ENCODE measurements at places on chromosomes 7 and 10.

DNA sequence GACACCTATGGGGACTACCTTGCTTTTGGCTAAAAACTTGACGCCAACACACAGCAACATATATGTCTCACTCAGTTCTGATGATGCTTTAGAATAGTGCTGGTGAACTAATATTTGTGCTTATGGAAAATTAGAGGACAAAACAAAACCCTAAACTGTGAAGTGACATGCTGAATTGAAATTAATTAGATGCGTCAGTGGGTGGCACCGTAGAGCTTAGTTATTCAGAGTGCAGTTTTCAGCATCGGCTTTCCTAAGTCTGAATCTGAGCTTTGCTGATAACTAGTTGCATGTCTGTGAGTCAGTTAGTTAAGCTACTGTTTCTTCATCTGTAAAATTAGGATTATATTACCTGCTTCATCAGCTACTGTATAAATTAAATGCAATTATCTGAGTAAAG is 245.0 kb upstream of the SORCS1 start:
- peak; percentile 31 for DNase-seq

DNA sequence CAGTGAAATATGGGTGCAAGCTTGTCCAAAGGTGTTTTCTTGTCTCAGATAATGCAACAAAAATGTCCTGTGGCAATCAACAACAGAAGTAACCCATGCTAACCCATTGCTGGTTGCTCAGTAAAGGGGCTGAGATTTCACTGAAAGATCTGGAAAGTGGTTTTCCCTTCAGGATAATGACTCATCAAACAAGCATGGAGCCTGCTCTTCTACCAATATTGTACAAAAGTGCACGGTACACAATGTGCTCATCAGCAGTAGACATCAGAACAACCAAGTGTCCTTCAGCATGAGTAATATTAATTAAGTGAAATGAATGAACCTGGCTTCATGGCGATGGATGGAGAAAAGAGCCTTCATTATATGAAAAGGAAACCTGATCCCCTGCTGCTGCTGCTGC is 287.1 kb upstream of the NEBL start:
- no peak for DNase-seq

- DNase-seq: peak; percentile 82
Observed at GRCh38 chr7:116671681-116672595, at the start of gene MET. Gene MET (plus strand): TSS chr7:116672196. CDS start chr7:116699085, 26,889 bp downstream.

DNA sequence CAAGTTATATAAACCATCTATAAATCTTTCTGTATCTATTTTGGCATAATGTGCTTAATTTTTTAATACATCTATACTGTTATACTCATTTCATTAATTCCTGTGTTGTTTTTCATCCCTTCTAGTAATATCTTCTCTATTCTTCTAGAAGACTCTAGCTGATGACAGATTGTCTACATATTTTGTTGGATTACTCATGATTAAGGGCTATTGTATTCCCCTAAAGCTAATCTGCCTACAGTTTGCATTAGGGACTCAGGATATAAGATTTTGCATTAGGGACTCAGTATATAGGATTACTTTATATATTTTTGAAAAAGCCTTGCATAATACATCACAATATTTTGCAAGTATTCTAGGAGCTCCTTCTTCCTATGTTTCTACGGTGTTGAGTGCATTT is 8.3 kb upstream of the SEMA3A start:
- no peak for DNase-seq

GRCh38 chr7:152363798-152364197 is 72.0 kb downstream of the KMT2C start:
- no peak for DNase-seq

DNA sequence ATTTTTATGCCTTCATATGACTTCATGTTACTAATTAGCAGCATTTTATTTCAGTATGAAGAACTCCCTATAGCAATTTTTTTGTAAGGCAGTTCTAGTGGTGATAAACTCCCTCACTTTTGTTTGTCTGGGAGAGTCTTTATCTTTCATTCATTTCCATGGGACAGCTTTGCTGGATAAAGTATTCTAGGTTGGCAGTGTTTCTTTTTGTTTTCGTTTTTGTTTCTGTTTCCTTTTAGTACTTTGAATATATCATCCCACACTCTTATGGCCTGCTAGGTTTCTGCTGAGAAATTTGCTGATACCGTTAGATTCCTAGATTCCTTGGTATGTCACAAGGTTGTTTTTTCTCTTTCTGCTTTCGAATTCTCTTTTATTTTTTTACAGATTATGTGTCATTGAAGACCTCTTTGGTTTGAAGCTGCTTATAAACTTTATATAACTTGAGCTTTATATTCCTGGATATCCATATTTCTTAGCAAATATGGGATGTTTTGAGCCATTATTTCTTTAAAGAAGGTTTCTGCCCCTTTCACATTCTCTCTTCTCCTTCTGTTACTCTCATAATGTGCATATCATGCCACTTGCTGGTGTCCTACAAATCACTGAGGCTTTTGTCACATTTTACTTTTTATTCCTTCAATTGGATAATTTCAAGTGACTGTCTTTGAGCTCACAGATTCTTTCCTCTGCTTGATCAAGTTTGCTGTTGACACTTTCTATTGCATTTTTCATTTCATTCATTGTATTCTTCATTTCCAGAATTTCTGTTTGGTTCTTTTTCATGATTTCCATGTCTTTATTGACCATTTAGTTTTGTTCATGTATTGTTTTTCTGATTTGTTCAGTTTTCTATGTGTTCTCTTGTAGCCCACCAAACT is 28.9 kb upstream of the AHR start:
- DNase-seq: no peak

DNA sequence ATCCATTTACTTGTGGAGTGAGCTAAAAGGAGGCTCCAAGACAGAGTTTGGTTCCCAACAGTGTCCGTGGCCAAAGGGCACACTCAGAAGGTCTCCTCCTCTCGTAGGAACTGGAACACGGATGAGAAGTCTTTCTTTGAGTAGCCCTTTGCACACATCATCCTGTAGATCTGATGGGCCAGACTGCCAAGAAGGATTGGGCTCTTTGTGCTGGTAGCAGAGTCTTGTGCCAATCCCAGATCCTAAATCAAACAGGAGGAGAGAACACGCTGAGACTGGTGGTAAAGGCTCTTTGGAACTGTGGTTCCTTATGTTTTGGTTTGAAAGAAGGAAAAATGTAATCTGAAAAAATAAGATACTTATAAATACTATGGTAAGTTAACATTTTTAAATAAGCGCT is 136.6 kb downstream of the HIBADH start:
- DNase-seq: no peak

DNA sequence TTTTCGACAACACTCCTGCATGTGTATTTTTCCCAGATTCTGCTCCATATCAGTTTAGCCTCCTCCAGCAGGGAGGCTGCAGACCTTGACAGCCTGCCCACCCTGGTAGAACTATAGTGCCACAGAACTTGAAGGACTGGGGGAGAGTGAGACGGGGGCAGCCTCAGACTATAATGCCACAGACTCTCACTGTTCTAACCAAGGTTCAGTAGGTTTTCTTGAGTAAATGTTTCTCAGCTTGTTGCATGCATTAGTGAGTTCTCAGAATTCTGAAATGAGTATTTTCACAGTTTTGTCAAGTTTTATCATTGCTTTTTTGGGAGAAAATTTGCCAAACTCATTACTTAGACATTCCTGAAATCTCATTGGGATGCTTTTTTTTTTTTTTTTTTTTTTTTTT is 95.9 kb downstream of the ZNRF2 start:
- no peak for DNase-seq

DNA sequence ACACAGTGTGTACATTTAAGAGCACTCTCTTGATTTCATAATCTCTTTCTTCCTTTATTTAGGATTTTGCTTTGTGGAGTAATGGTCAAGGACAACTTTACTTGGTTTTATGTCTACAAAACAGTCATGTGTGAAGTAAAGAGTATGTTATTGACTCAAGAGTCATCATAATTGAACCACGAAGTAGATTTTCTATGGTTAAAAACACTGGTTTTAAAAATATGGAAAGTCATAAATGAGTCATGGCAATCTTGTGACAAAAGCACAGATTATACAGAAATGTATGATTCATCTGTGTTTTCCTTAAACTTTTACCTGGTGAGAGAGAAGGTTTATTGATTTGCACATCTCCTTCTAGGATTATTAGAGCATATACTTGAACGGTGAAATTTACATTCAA is 969.7 kb downstream of the GATA3 start:
- no peak for DNase-seq

GRCh38 chr10:128116187-128116586 is 10.0 kb downstream of the MKI67 start:
- no peak for DNase-seq

GRCh38 chr7:46633200-46633599 is 712.1 kb upstream of the IGFBP3 start:
- DNase-seq: no peak

GRCh38 chr10:1961989-1962388 is 224.7 kb upstream of the ADARB2 start:
- no peak for DNase-seq

Measured in H4 (cell line).